ENCODE measurements at places on chromosomes 7 and 10.

DNA sequence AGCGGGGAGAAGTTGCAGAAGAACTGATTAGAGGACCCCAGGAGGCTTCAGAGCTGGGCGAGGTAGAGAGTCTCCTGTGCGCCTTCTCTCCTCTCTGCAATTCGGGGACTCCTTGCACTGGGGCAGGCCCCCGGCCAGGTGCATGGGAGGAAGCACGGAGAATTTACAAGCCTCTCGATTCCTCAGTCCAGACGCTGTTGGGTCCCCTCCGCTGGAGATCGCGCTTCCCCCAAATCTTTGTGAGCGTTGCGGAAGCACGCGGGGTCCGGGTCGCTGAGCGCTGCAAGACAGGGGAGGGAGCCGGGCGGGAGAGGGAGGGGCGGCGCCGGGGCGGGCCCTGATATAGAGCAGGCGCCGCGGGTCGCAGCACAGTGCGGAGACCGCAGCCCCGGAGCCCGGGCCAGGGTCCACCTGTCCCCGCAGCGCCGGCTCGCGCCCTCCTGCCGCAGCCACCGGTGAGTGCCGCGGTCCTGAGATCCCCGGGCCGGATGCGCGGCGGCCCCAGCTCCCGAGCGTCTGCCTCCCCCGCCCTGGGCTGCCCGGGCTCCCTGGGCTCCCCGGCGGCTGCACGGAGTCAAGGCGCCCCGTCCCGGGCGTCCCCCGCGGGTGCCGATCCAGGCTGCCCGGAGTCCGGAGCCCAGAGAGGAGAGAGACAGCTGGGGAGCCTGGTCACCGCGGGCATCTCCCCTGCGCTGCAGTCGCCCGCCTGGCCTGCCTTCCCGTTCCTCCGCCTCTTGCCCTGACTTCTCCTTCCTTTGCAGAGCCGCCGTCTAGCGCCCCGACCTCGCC lies at the start of gene PLAU:
Gene PLAU (plus strand): TSS at position 369 of the 789 bp plus-strand sequence. CDS start 424 bp downstream, outside the sequence.
- DNase-seq = peak; percentile 59

DNA sequence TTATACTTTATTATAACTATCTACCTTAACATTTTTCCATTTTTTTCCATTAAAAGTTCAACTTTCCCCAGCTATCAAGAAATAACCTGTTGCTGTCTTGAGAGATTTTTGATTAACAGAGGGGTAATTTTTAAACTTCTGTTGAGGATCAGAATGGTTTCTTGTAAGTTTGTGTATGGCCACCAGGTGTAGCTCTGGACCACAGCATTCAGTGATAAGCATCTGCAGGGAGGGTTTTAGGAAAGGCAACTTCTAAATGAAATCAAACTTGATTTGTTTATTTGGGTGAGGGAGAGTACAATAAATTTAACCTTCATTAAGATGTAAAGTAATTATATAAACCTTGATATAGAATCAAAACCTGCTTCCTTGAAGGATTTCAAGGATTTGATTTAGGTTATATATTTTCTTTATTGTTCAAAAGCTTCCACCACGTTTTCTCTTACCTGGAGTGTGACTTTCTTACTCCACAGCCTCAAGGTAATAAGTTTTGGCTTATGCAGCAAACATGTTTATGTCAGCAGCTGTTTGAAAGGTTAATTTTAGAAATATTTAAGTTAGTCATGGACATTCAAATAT lies 153.3 kb downstream of the STK31 start:
- DNase-seq = peak; percentile 7

DNA sequence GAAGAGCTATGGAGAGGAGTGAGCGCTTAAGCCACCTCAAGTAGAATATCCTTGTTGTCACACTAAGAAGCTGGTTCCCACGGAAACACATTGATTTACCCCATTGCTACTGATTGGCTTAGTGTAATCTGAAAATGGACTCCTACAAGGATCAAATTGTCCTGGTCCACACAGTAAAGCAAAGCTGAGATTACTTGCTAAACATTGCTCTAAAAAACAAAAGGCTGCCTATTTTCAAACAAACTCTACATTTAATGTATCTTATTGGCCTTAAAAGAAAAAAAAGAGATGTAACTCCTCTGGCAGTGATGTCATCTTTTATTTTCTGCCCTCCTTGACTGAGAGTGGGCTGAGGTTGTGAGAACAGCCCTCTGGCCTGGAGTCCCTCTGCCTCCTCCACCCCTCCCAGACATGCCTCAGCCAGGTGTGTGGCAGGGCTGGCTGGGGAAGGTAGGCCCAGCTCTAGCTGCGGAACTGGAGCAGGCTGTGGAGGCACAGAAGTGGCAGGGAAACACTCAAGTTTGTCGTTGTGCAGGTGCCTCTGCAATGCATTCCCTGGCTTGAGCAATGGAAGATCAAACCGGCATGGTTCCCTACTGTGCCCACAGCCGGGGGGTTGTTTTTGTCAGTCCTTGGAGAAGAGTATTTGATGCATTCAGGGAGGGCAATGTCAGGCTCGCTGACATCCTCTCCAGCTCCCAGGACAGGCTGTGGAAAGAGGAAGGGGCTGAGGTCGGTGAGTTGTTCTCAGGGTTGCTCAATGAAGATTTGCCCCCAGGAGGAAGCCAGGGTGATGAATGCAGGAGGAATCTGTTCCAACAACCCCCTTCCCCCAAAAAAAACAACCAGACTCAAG lies 9.1 kb downstream of the KLF6 start:
- peak; percentile 53 for DNase-seq

DNA sequence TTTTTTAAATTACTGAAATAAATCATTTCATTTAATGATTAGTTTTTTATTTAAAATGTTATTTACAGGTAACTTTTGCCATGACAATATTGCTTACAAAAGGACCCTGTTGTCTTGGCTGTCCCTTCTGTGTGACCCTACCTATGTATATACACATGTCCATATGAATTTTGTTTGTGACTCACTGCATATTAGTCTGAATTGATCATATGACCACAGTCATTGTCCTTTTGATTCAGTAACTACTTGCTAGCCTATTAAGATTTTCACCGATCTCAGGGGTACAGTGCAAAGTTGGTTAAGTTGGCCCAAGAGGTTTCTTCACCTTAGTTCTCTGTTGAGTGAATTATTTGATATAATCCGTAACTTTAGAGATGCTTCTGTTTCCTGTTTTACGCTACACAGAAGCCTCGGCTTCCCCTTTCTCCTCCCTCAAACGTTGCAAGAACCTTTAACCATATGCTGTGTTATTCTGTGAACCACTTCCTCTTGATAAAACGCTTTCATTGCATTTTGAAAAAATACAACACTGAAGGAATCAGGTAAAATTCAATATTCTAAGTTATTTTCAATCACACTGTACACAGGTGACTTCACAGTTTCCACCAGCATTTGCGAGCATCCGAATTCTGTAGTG lies 43.9 kb downstream of the APBB1IP start:
- DNase-seq = peak; percentile 85

DNA sequence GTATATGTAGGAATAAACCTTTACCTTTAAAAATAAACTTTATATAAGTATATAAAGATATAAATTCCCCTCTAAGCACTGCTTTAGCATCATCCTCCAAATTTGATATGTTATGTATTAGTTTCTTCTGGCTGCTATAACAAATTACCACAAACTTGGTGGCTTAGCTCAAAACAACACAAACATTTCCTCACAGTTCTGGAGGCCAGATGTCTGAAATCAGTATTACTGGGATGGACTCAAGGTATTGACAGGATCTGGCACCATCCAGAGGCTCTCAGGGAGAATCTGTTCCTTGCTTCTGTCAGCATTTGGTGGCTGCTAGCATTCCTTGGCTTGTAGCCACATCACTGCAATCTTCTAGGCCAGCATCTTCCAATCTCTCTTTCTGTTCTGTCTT lies 6.7 kb upstream of the SCRN1 start:
- no peak for DNase-seq

DNA sequence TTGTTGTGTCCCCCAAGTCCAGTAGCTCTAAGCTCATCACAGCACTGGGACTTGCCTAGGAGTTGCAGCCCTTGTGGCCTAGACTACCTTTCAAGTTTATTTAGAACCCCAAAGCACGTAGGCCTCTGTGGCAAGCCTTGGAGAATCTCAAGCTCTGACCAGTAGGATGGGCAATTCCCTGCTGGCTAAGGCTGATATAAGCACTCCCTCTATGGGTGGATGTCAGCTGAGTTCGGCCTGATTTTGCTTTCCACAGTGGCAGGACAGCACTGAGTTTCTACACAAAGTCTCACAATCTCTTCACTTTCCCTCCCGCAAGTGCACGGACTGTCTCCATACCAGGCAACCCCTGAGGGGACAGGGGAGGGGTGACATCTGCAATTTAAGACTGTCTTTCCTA lies 886.4 kb upstream of the LRRN3 start:
- no peak for DNase-seq

- no peak for DNase-seq
Observed at GRCh38 chr7:76129366-76129765, 72.3 kb upstream of the SRRM3 start.

GRCh38 chr10:101558671-101559595 lies 29.1 kb downstream of the POLL start:
- no peak for DNase-seq

GRCh38 chr7:82501346-82501745 lies 57.8 kb upstream of the CACNA2D1 start:
- DNase-seq = no peak

- DNase-seq = no peak
Observed at GRCh38 chr10:34359435-34359813, 455.7 kb downstream of the PARD3 start.

DNA sequence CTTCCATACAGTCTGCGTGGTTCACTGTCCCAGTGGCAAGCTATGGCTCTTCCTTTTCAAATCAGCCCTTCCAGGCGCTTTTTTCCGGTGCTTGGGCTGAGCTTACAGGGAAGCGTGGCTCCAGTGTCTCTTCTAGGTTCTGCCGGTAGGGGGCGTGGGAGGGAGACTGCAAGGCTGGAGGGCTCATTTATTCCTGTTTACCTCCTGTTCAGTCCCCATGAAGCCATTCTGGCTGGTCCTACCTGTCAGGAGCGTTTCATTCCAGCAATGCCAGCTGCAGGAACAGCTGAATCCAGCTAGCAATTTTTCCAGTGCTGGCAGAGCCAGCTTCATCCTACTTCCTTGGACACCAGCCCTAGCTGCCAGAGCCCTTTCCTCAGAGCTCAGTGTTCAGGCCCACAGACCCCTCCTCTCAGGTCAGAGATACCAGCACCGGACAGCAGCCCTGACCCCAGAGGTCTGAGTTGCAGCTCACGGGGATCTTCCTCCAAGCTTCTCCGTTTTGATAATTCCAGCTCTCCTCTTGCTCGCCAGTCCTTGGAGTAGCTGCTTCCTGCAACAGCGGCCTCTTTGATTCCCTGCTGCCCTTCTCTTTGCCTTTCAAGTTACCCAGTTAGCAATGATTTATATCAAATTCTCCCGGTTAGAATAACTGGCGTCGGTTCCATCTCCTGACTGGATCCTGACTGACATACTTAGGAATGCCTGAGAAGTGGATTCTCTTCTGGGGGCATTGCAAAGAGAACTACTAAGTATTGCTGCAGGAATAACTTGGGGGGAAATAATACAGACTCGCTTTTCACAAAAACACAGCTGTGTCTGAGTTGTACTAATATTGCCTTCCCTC lies 129.8 kb downstream of the FRMD4A start:
- DNase-seq = no peak

DNA sequence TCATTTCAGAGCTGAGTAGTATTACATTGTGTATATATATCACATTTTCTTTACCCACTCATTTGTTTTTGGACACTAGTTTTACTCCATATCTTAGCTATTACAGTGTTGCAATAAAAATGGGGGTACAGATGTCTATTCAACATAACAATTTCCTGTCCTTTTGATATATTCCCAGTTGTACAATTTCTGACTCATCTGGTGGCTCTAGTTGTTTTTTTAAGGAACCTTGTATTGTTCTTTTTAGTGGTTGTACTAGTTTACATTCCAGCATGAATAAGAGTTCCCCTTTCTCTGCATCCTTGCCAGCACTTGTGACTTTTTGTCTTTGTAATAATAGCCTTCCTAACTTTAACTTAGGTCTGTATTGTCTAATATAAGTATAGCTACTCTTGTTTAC lies 739.9 kb downstream of the XPNPEP1 start:
- no peak for DNase-seq

DNA sequence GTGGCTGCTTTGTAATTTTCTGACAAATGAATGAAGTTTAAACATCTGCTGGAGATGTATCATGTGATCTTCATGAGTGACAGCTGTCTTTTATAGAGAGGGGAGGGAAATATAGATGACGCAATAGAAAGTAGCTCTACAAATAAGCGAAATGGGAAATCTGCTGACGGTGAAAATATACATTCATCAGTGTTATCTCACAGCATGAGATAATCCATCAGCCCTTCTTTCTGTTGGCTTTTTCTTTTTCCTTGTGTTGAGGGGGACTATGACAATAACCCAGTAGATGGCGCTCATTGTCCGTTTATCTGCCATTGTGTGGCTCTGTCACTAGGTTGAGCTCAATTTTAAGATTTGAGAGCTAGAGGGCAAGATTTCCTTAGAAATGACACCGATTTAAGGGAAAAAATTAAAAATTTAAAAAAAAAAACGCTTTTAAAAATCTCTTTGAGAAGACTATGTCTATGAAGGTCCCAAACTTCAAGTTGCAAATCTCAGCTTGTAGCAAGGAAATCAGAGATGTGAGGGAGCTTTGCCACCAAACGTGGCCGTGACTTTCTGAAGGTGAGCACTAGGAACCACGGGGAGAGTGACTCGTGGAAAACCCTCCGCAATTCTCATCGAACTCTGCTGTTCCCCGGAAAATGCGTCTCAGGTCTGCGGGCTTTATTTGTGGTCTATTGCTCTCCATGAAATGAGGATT lies 114.6 kb upstream of the SFMBT2 start:
- peak; percentile 75 for DNase-seq

GRCh38 chr10:67385089-67385488 lies 310.9 kb downstream of the CTNNA3 start:
- no peak for DNase-seq

GRCh38 chr7:146539836-146540235 lies 423.2 kb downstream of the CNTNAP2 start:
- DNase-seq = no peak

- no peak for DNase-seq
Observed at GRCh38 chr7:7537711-7538110, 2.0 kb upstream of the COL28A1 start.

- no peak for DNase-seq
Observed at GRCh38 chr7:24972991-24973390, 7.0 kb downstream of the OSBPL3 start.

DNA sequence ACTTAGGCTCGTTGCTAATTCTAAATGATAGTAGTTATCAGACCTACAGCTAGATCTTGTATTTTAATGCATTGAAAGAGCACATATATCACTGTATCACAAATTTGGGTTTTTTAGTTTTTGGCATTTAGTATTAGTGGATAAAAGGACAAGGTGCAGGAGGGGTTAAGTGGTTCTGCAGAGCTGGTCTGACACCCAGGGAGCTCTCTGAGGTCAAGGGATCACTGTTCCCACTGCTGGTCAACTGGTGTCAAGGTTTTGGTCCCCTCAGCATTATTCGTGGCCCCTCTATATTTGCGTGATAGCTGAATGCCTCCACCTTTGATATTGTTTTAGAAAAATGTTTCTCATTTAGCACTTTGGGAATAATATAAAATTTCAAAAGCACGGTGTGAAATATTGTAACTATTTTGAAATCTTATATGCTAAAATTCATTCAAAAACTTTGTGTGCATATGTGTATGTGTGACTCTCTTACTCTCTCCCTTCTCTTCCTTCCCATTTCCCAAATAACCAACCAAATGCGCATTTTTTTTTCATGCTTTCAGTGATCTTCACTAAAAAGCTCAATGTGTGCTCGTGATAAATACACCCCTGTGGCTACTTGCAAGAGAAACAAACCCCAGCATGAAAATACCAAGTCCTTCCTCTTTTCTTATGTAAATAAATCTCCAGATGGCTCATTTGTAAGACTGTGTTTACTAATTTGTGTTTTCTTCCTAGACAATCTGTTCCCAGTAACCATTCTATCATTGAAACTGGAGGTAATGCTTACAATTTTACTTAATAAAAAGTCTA lies 309.2 kb downstream of the FGFR2 start:
- DNase-seq = no peak

GRCh38 chr10:109592391-109592790 lies 330.9 kb downstream of the XPNPEP1 start:
- DNase-seq = no peak
